ENCODE measurements at places on chromosomes 7 and 10. TPM values are rescaled to one million over a fixed set of nuclear protein-coding genes. Genes with fewer than 3 reads are reported as not detected.
A peak's percentile ranks its signal among the peaks of the same experiment; 100 is the strongest.

- no peaks in the 10 kb centered on the region for H3K36me3 ChIP-seq
- peaks cover 28% of the 10 kb centered on the region for H3K27me3 ChIP-seq
- H3K4me1 ChIP-seq: no peaks in the 10 kb centered on the region
Observed at GRCh38 chr7:1349351-1349761, 109.9 kb downstream of the MICALL2 start.

DNA sequence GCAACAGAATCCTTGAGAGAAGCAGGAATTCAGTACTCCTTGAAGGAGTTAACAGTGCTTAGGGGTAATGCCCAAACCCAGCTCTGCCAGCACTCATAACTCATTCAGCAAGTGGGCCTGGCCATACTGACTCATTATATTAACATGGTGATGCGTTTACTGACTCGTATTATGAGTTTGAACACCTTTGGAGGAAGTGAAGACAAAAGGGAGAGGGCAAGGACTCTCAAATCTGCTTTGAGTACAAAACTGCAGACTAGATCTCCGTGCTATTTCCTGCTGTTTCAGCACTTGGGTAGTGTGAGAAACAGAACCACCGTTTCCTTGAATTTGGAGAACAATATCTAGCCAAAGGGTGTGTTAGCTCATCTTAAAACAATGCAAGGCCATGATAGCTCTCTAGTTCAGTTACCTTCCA, 30.8 kb downstream of the SLC16A9 start:
- H3K4me3 ChIP-seq: no peak overlapping the region
- no peaks in the 10 kb centered on the region for H3K36me3 ChIP-seq
- H3K27ac ChIP-seq: no peak overlapping the region
- no peaks in the 10 kb centered on the region for H3K4me1 ChIP-seq
- no peaks in the 10 kb centered on the region for H3K27me3 ChIP-seq

DNA sequence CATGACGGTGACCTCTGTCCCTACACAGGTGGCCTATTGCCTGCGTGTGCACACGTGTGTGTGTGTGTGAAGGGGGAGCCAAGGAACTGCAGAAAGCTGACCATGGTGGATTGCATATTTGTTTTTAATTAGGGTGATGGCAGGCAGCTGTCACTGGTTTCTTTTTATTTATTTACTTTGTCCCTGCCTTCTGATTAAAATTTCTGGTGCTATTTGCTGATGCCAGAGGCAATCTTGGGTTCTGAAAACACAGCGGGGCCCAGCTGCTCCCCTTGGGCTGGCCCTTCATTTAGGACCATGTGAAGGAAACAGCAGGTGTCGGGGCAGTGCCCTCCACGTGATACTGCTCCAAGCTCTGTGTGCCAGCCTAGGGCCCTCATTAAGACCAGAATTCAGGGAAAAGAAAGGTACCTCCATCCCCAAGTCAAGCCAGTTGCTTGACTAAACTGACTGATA, 71.3 kb upstream of the PODXL start:
- H3K36me3 ChIP-seq: no peaks in the 10 kb centered on the region
- H3K4me3 ChIP-seq: no peak overlapping the region
- peaks cover 4% of the 10 kb centered on the region for H3K4me1 ChIP-seq
- no peak for DNase-seq
- H3K27me3 ChIP-seq: no peaks in the 10 kb centered on the region

DNA sequence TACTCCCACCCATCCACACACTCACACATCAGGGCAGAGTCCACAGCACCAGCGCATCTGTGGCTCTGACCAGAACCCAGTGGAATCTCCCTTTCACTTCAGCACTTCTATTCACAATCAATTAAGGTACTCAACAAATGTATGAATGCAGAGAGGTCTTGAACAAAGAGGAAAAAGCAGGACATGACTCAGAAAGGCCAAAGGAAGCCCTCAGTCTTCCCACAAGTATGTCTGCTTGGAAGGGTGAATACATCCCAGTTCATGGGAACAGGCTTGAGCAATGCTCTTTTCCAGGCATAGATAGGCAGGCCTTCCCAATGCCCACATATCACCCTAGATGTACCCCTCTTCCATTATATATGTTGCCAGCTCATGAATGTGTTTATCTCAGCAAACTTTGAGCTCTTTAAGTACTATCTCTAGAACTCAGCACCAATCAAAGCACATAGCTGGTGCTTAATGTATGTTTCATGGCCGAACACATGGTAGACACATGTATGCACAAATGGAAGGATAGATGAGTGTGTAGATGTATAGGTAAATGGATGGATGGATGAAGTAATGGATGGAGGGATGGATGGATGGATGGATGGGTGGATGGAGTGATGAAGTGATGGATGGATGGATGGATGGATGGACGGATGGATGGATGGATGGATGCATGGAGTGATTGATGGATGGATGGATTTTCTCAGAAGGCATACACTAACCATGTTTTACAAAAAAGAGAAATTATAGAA, 507.6 kb downstream of the GRID1 start:
- no peak for DNase-seq
- H3K36me3 ChIP-seq: no peaks in the 10 kb centered on the region
- no peaks in the 10 kb centered on the region for H3K27me3 ChIP-seq
- no peaks in the 10 kb centered on the region for H3K4me1 ChIP-seq

DNA sequence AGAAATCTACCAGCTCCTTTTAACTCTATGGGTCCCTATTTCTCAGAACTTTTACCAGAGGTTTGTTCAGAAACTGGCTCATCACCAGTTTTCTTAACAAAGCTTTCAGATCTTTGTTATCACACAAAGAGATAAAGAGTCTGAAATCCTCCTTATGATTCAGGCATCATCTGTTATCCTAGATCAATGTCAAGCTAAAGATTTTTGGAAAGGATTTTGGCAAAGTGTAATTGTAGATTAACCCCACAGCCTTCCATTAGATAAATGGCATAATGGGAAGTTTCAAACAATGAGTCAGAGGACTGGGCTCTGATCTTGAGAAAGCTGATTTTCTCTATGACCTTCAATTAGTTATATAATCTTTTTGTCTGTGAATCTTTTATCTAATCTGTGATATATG, 192.2 kb downstream of the NXPH1 start:
- no peak for DNase-seq
- no peaks in the 10 kb centered on the region for H3K27me3 ChIP-seq
- H3K4me3 ChIP-seq: no peak overlapping the region
- H3K27ac ChIP-seq: no peak overlapping the region
- H3K4me1 ChIP-seq: no peaks in the 10 kb centered on the region

DNA sequence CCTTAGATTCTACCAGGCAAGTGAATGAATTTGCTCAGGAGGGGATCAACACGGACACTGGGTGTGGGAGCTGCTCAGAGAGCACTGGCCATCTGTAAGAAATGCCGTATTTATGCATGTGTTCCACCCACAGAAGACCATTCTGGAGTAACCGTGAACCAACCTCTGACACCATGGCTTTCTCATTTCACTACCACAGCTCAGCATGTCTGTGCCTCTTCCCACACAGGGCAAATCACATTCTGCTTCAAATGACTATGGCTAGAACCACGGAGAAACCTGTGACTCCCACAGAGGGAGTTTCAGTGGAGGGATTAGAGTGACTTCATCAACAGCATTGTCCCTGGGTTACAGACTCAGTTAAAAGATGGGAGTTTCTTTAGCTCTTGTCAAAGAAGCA, 893.4 kb downstream of the XPNPEP1 start:
- no peak for DNase-seq
- no peaks in the 10 kb centered on the region for H3K27me3 ChIP-seq
- no peak overlapping the region for H3K4me3 ChIP-seq

DNA sequence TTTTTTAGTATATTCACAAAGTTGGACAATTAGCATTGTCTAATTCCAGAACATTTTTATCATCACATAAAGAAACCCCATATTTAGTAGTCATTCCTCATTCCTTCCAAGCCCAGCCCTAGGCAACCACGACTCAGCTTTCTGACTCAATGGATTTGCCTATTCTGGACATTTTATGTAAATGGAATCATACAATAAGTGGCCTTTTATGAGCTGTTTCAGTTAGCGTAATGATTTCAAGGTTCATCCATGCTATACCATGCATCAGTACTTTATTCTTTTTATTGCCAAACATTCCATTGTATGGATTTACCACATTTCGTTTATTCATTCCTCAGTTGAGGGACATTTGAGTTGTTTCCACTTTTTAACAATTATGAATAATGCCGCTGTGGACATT, 249.2 kb downstream of the DYNC1I1 start:
- DNase-seq: no peak
- H3K4me1 ChIP-seq: no peaks in the 10 kb centered on the region
- no peak overlapping the region for H3K4me3 ChIP-seq
- no peaks in the 10 kb centered on the region for H3K36me3 ChIP-seq

GRCh38 chr10:28429573-28430216, 103.2 kb upstream of the WAC start:
- no peaks in the 10 kb centered on the region for H3K36me3 ChIP-seq
- H3K4me3 ChIP-seq: no peak overlapping the region
- H3K27me3 ChIP-seq: no peaks in the 10 kb centered on the region
- no peak overlapping the region for H3K27ac ChIP-seq
- H3K4me1 ChIP-seq: no peaks in the 10 kb centered on the region

- H3K4me3 ChIP-seq: no peak overlapping the region
- H3K27ac ChIP-seq: no peak overlapping the region
- H3K4me1 ChIP-seq: peaks cover 13% of the 10 kb centered on the region
- no peak for DNase-seq
- no peaks in the 10 kb centered on the region for H3K36me3 ChIP-seq
- H3K27me3 ChIP-seq: no peaks in the 10 kb centered on the region
Observed at GRCh38 chr7:114931656-114932011, 9.7 kb downstream of the MDFIC start.

DNA sequence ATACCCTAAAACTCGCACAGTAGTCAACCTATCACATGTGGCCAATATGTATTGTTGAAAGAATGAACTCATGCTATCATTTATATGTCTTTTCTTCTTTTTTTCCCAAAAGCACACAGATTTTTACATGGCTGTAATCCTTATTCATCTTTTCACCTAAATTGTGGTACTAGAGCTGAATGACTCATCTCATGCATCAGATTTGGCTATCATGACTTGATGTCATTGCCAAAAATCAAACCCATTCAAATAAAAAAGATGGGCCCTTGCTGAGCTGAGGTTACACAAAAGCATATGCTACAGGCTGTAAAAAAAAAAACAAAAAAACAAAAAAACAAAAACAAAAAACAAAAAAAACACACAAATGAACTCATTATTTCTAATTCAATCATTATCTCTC, 3.3 kb upstream of the LMOD2 start:
- peaks cover 42% of the 10 kb centered on the region for H3K4me1 ChIP-seq
- H3K36me3 ChIP-seq: no peaks in the 10 kb centered on the region
- H3K27ac ChIP-seq: peak overlapping the region; percentile 86
- DNase-seq: no peak
- H3K4me3 ChIP-seq: no peak overlapping the region

DNA sequence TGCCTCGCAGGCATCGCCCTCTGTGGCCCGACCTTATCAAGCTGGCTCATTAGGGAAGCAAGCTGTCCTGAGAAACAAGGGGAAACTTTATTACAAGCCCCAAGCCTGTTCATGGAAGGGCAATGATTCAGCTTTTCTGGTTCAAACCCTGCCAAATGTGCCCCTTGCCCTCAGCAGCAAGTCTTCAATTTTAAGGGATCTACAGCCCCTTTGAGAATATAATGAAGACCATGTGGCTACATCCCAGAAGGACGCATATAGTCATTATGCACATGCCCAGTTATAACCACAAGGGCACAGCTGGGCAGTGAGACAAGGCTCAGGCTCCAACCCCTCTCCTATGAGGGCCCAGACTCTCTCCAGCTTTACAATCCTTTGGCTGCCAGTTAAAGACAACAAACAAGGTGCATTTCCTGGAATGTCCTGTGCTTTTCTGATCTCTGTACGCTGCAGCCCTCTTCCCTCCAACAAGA, 56.7 kb downstream of the DDC start:
- no peaks in the 10 kb centered on the region for H3K27me3 ChIP-seq
- H3K36me3 ChIP-seq: no peaks in the 10 kb centered on the region
- H3K4me1 ChIP-seq: peaks cover 57% of the 10 kb centered on the region
- peak overlapping the region; percentile 98 for H3K27ac ChIP-seq
- DNase-seq: peak; percentile 59

GRCh38 chr7:79453266-79453557, 255 bp downstream of the MAGI2 start:
- no peaks in the 10 kb centered on the region for H3K27me3 ChIP-seq
- H3K4me3 ChIP-seq: peak overlapping the region; percentile 78
- peak overlapping the region; percentile 86 for H3K27ac ChIP-seq
- DNase-seq: no peak

- no peaks in the 10 kb centered on the region for H3K27me3 ChIP-seq
- H3K27ac ChIP-seq: no peak overlapping the region
- H3K36me3 ChIP-seq: no peaks in the 10 kb centered on the region
- DNase-seq: no peak
- H3K4me3 ChIP-seq: no peak overlapping the region
Observed at GRCh38 chr7:151740081-151740851, 136.6 kb downstream of the PRKAG2 start.

GRCh38 chr10:77542710-77543259, 94.8 kb downstream of the KCNMA1 start:
- H3K36me3 ChIP-seq: no peaks in the 10 kb centered on the region
- no peaks in the 10 kb centered on the region for H3K27me3 ChIP-seq
- peaks cover 35% of the 10 kb centered on the region for H3K4me1 ChIP-seq
- no peak overlapping the region for H3K27ac ChIP-seq
- no peak overlapping the region for H3K4me3 ChIP-seq

DNA sequence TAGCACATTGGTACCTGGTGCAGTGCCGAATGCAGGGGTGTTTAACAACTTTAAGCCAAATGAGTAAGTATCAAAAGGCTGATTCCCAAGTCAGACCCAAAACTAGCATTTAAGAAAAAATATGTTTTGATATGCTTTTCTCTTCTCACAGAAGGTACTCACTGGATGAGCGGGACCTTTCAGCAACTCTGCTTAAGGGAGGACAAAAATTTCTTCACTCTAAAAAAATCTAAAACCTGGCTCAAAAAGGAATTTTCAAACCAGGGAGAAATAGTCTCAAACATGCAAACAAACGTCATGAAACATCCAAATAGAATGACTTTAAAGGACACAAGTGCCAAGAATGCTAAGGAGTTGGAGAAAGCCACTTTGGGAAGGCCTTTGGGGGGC, 962.1 kb downstream of the KCNMA1 start:
- H3K4me3 ChIP-seq: no peak overlapping the region
- no peak for DNase-seq
- no peak overlapping the region for H3K27ac ChIP-seq
- no peaks in the 10 kb centered on the region for H3K36me3 ChIP-seq

- no peaks in the 10 kb centered on the region for H3K4me1 ChIP-seq
- no peaks in the 10 kb centered on the region for H3K27me3 ChIP-seq
- no peak overlapping the region for H3K27ac ChIP-seq
- H3K36me3 ChIP-seq: no peaks in the 10 kb centered on the region
- no peak for DNase-seq
Observed at GRCh38 chr7:18189500-18190126, 162.0 kb upstream of the PRPS1L1 start.

- no peaks in the 10 kb centered on the region for H3K4me1 ChIP-seq
- H3K36me3 ChIP-seq: no peaks in the 10 kb centered on the region
- no peaks in the 10 kb centered on the region for H3K27me3 ChIP-seq
- H3K27ac ChIP-seq: no peak overlapping the region
- no peak overlapping the region for H3K4me3 ChIP-seq
Observed at GRCh38 chr10:16853201-16853600, 36.0 kb upstream of the RSU1 start.

- H3K4me3 ChIP-seq: no peak overlapping the region
- no peaks in the 10 kb centered on the region for H3K36me3 ChIP-seq
- no peak for DNase-seq
- no peaks in the 10 kb centered on the region for H3K27me3 ChIP-seq
Observed at GRCh38 chr10:104104418-104104817, 17.6 kb upstream of the SFR1 start.

- H3K4me1 ChIP-seq: peaks cover 4% of the 10 kb centered on the region
Observed at GRCh38 chr7:112495156-112495788, 14.5 kb downstream of the LSMEM1 start.

GNG11 gene
- 7.6 TPM for total RNA-seq

GIMAP1 gene
- total RNA-seq: 7.8 TPM

ZNF503 gene
- total RNA-seq: 2.0 TPM

UFSP1 gene
- 7.1 TPM for total RNA-seq

AP1S1 gene
- 5.5 TPM for total RNA-seq

AIFM2 gene
- 9.6 TPM for total RNA-seq

GPRIN2 gene
- not detected for total RNA-seq

COL17A1 gene
- not detected for total RNA-seq

UPK3B gene
- not detected for total RNA-seq
